D721Med (cell line): ENCODE measurements at places on chromosomes 5 and 9.

GRCh38 chr9:1721196-1721595, 294.0 kb upstream of the SMARCA2 start:
- DNase-seq = no peak

GRCh38 chr5:175015028-175015685, 290.8 kb downstream of the MSX2 start:
- DNase-seq = no peak

DNA sequence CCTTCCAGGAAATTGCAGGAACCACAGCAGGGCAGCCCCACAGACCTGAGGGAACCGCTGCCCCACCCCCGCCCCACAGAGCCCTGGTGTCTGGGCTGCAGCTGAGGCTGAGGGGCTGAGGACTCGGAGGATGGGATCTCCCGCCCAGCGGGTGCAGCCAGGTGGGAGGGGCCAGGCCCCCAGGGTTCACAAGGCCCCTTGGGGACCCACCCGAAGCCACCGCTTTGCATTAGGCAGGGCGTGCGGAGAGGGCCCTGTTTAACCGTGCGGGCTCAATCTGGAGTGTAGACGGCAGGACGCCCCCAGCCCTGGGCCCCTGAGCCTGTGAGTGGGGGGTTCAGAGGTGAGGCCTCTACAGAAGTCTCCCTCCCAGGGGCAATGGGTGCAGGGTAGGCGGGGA, 10.8 kb downstream of the NOTCH1 start:
- DNase-seq = no peak

DNA sequence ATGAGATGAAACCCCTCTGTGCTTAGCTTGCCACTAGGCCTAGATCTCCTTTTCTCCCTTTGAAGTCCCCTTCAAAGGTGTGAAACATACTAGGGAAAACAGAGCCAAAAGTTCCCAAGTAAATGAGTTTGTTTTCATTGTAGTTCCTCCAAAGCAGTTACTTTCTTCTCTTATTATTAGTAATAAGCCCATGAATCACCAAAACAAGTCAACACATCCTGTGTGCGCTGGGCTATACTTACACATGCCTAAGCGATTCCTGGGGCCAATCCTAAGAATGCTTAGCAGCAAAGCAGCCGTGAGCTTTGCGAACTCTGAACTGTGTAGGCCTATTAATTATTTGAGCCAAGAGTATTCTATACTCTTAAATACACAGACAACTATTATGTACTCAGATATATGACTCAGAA, 7.6 kb downstream of the ENC1 start:
- no peak for DNase-seq

- no peak for DNase-seq
Observed at GRCh38 chr5:170076211-170076610, 29.5 kb upstream of the FOXI1 start.

DNA sequence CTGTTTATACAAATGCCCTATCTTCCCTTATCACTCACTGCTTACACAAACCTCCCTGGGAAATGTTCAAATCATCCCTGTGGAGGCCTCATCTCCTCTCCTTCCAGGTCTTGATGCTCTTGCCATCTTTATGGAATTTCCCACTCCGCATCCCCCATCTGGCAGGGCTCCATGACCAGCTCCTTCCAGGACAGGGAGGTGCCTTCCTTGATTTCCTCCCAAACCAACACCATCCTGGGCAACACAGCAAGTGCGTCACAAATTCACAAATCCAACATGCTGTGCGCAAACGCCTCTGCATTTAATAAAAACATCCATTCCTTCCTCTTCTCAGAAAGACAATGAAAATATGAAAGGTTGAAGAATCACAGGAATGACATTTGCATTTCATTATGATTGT, 51.7 kb downstream of the EPB41L4A start:
- no peak for DNase-seq

GRCh38 chr5:90484540-90484939, 9.9 kb downstream of the POLR3G start:
- no peak for DNase-seq
